ENCODE measurements at places on chromosomes 1 and 21.

- DNase-seq: no peak
These were observed 57.3 kb upstream of the CASZ1 start for GRCh38 chr1:10853701-10854100.

GRCh38 chr1:153546796-153547559 lies 1.4 kb upstream of the S100A4 start:
- no peak for DNase-seq

GRCh38 chr1:209291715-209292114 lies 291.8 kb upstream of the CAMK1G start:
- DNase-seq: no peak

DNA sequence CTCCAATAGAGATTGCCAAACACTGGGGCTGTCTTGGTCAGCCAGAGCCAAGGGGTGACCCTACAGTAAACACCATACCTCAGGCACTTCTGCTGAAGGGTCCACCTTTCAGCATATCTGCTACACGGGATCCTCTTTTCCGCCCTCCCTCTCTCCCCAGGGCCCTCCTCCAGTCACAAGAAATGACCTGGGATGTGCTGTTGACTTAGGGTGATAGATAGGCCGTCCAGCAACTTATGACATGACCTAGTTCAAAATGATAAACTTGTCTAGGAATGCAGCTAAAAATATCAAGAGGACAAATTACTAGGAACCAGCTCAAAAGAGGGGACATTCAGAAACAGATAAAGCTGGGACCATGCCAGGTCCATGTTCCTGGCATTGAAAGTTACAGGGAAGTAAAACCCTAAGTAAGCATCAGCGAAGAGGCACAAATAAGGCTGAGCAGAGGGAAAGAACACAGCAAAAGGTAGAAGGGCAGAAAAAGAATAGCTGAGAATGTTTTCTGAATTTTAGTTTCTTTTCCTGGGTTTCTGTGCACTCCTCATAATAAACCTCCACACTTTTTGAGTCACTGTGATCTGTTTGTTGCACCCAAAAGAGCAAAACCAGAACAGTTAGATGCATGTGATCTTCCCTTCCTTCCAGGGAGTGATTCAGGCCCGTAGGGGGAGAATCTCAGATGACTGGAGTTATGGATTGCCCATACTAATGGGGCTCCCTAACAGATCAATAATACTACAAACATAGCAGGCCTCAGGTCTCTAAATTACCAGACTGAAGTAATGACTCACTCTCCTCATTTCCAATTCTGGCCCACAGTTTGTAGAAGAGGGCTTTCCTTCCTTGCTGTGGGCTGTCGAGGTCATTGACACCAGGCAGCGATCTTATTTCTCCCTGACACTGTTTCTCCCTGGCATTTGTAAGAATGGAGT lies 48.9 kb upstream of the F3 start:
- DNase-seq: no peak

- DNase-seq: no peak
These were observed 22.9 kb downstream of the NIPAL3 start for GRCh38 chr1:24438423-24438901.

DNA sequence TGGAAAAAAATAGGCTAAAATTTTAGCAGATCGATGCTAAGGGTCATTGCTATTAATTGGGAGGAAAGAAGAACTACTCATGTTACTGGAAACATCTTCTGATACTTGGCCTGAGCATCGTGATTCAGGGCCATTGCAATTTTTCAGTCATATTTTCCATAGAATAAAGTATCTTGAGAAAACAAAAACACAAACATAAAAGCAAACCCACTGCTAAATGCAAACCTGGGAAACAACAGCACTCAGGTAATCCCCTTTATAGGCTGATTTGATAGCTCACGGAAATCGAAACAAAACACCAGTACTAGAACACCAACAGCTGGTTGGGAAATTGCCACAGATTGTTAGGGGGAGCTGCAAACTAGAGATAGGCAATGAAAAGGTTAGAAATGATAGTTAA lies 172.9 kb upstream of the ESRRG start:
- DNase-seq: no peak

GRCh38 chr1:93840956-93841482 lies 38.0 kb downstream of the DNTTIP2 start:
- no peak for DNase-seq

DNA sequence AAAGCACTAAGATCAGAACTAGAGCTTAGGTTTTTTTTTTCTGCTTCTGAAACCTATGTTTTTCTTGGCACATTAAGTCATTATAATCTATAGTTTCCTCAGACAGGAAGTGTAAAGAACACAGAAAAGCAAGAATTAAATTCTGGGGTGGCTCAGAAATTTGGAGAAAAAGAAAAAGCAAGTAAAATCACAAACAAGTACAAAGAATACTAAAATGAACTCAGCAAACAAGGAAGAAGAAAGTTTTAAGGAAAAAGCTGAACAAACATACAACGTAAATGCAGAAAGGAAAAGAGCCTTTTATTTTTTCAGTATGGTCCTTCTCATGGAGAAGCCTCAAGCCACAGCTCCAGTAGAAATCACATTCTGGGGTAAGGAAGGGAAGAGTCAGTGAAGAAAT lies 8.6 kb upstream of the CNN3 start:
- no peak for DNase-seq

- DNase-seq: no peak
These were observed 41.6 kb upstream of the RGS4 start for GRCh38 chr1:163027610-163028009.

DNA sequence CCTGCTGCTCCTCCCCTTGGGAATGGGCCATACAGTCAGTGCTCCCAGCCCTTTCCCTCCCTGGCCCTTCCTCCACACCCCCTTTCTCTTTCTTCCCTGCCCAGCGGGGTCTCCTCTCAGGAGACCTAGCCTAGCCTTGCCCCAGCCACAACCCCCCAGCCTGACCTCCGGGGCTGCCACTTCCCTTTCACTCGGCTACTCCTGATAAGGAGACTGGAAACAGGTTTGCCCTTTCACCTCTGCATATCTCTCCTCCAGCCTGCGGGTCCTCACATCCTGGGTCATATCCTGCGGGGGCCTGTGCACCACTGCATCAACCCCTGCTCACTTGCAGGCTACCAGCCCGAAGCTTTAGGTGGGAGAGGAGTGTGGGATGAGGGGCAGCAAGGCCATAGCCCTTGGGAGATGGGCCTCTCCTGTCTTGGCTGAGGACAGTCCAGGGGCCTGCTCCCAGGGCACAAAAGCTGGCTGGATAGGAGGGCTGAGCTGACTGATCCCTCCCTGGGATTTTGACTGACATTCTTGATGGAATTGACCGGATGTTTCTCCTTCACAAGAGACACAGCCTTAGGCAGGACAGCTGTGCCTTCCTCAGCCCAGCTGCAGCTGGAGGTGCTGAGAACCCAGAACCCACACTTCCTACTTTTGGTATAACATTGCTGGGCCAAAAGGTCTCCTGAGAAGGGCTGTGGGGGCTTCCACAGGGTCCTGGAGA lies 19.2 kb upstream of the ALX3 start:
- no peak for DNase-seq

DNA sequence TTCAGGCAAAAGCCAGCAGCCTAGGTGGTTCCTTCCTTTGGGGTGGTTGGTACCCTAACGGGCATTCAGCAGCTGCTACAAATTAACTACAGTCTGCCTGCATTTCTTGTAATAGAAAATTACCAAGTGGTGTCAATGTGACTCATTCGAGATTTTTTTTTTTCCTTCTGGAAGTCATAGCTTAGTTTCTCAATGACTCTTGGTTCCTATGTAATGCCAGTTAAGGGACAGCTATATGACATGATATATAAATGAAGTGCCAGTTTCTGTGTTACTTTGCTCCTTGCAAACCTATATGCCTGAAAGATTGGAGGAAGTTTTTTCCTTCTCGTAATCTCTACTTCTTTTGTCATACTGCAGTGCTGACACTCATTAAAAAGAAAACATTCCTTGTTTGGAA lies 2.6 kb downstream of the MGST3 start:
- peak; percentile 83 for DNase-seq

DNA sequence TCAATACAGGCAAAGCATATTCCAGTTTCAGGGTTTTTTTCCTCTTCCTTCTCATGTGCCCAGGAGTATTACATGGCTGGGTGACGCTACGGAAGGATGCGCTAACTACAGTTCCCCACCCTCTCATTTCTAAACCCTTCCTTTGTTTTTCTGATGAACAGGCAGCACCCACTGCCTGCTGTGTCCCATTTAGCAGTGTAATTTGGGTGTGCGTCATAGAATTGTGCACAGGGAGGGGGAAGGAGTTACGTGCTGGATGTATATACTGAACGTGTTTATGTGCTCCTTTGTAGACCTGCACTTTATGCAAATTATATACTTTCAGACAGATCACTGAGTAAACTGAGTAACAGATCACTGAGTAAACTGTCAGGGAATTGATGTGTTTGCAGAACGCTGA lies 44.5 kb downstream of the ELAPOR1 start:
- no peak for DNase-seq

DNA sequence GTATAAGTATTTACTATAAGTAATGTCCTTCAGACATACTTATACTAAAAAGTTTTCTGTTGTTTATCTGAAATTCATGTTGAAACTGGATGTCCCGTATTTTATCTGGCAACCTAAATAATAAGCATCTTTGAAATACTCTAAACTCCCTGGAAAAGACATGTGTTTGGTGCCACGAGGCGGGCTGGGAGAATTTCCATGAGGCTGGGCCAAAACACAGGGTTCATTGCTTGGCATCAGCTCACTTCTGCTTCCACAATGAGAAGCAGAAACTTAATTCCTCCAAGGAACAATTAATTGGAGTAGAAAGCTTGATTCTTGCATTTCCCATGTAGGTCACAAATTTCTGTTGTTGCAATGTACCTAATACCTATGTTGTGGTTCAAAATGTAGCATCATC lies 110.2 kb downstream of the PSMG1 start:
- DNase-seq: no peak

GRCh38 chr21:20308586-20309315 lies 689.5 kb upstream of the NCAM2 start:
- no peak for DNase-seq

GRCh38 chr1:53725238-53725689 lies 13.7 kb downstream of the GLIS1 start:
- no peak for DNase-seq

DNA sequence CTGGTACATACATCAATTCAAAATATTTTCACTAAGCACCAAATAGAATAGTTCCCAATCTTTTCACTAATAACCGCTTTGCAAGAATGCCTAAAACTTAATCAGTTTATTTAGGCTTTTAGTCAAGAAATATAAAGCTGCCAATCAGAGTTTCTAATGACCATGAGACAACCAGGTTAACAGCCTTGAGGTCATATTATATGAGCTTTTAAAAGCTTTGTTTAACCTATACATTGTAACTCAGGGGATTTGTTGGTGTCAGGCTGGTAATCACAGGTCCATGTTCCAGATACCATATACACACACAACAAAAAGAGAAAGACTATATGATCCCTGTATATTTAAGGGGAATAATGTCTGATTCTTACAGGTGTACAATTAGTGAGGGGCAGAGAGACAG lies 246.2 kb upstream of the ADGRL2 start:
- no peak for DNase-seq

- no peak for DNase-seq
These were observed 43.8 kb downstream of the CAPN2 start for GRCh38 chr1:223755992-223756775.

DNA sequence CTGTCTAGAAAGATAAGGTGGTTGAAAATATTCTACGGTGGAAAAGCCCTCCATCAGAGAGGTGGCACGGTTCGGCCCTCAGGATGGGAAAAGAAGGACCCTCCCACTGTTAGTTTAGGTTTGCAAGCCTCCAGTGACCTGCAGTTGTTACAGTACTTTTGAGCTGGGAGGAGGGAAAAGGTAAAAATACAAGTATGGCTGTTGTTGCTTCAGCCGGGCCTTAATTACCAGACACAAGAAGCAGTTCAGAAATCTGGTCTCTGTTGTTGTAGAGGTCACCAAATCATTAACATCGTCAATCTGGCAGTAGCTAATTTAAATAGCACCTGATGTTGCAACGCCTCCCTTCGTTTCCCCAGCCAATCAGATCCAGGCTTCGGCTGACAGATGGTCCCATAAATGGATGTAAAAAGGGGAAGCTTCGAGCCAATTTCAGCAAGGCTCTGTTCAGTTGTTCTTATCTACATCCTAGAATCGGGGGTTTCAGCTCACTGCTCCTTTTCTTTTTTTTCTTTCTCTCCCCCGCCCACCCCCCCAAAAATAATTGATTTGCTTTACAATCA lies at the start of gene ELAVL4:
ELAVL4 (plus strand) TSS at position 424 of the 563 bp plus-strand sequence. CDS start 270 bp downstream, outside the sequence.
- no peak for DNase-seq

GRCh38 chr1:29245876-29246275 lies 9.6 kb downstream of the PTPRU start:
- DNase-seq: peak; percentile 22

All from RKO (cell line).